ENCODE measurements at places on chromosomes 5 and 9.

DNA sequence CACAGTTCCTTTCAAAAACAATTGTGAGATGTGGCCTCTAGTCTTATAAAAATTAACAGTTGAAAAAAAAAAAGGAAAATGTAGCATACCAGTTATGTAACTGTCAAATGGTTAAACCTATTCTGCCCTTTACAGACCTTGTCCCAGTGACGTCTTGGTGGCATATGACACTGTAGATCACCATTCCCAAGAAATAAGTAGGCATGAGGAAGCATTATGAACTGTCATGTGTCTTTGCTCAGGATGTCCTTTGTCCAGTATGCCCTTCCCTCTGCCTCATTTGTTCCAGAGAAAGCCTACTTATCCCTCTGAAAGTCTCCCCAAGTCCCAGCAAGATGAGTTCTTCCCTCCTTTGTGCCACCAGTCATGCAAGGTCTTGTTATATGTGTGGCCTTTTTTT, 63.2 kb downstream of the PAM start:
- DNase-seq, result no peak

DNA sequence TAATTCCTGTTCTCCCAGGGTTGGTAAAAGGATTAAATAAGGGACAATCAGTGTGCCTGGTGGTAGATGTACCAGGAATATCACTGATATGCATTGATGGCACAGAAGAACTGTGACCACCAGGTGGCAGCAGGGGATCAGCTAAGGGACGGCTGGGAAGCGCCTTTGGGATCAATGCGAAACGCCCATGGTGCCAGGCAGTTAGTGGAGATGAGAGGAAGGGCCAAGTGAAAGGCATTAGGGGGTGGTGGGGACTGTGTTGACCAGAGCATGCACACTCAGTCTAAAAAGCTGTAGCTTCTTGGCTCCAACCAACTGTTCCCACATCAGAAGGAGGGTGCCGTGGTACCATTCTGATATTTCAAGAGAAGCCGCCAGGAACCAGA, 55.6 kb downstream of the ARHGEF37 start:
- no peak for DNase-seq

DNA sequence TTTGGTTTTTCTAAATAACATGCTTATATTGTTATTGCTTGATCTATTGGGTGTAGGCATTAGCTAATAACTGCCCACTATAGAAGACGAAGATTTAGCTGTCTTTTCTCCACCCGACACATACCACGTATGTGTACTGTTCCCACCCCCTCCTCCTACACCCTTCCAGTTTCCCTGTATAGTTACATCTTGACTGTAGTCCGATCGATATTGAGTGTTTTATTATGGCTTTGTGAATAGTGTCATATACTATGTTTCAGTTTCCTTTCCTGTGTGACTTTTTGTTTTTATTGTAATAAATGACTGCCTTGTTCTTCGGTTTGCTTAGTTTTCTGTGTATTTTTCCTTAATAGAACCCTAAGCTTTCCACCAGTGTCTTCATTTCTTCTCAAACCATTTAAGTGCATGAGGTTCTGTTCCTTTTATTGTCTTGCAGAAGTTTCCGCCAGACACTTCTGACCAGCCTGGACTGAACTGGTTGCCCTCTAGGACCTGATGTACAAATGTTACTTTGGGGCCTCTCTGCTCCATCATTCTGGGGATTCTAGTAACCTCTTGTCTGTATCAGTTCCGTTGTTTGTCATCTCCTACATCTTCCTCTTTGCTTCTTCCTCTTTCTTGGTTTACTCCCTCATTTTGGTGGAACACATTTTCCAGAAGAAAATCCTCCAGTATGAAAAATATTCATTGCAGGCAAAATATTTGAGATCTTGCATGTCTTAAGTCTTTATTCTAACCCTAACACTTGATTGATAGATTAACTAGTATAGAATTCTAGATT, 61.8 kb downstream of the PRKACG start:
- DNase-seq, result no peak

DNA sequence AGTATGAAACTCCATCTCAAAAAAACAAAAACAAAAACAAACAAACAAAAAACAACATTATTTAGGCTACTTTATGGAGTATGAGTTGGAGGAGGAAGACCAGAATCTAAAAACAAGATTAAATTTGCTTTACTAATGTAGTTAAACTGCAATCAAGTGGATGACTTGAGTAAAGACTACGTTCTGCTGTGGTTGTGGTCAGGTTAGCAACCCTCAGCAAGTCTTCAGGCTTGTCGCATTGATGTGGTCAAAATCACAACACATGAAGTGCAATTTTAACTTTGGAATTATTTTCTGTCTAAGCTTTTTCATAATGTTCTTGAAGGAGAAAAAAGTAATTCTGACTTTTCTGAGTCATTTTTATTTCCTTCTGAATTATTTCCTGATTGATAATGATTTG, 43.1 kb downstream of the PDE6A start:
- no peak for DNase-seq

DNA sequence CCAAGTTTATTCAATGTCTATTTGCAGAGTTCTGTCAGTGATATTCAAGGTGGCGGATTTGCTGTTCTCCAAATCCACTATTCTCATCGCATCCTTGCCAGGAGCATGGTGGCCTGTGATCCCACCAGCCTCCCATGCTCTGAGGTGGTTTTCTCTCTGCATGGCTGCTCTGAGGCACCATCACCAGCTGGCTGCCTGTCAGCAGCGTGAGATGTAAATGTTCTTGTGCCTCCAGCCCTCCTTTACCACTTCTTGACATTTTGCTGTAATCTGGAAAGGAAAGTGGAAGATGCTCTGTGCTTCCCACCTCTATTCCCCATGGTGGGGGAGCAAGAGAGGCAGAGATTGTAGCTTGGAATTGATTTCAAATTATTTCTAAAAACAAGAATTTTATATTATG, 293.6 kb upstream of the SLC24A2 start:
- DNase-seq, result no peak

GRCh38 chr5:139064613-139065012, 133.6 kb downstream of the SIL1 start:
- no peak for DNase-seq

GRCh38 chr5:146307796-146308195, 30.8 kb upstream of the POU4F3 start:
- DNase-seq, result no peak

DNA sequence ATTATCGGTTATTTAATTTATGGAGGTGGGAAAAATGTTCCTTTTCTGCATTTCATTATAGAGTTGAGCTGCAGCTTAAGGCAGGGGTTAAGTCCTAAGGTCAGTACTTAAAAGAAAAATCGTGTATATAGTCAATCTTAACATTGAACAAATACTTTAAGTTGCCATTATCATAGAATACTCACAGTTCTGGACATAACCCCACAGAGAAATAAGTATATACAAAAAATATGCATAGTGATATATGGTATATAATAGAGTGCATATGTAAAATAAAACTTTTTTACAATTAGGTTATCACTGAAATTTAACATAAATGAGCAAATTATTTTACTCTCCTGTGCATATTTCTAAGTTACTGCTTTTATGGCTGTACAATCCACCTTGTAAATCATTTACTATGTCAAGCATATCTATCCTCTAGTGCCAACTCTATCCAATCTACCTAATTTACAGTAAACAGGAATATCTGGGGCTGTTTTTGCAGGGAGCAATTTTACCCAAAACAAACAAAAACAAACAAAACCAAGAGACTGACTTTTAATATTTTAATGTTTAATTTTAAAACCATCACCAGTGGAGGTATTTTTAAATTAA, 28.8 kb downstream of the TTC39B start:
- no peak for DNase-seq

DNA sequence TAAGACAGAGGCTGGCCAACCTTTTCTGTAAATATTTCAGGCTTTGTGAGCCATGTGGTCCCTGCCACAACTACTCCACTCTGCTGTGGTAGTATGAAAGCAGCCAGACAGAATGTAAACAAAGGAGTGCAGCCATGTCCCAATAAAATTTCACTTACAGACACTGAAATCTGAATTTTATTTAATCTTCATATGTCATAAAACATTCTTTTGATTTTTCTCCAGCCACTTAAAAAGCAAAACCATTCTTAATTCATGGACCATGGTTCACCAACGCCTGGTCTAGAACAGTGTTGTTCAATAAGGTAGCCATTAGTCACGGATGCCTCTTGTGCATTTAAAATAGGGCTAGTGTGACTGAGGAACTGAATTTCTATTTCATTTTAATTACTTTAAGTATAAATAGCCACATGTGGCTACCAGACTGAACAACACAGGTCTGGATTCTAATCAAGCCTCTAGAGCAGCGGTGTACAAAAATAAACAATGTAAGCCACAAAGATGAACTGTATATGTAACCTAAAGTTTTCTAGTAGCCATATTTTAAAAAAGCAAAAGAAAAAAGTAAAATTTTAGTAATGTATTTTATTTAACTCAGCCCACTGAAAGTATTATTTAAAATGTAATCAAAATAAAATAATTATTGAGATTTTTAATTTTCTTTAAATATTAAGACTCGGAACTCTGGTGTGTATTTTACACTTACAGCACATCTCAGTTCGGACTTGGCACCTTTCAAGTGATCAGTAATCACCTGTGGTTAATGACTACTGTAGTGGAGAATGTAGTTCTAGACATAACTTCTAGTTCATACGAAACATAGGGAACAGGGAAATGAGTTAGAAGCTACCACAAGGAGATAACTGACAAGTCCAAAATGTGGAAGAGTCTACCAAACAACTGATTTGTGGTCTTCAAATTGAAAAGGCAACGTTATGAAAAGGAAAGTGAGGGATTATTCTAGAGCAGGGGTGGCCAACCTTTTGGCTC, 14.3 kb downstream of the GEMIN5 start:
- DNase-seq, result no peak

- DNase-seq, result no peak
Observed at GRCh38 chr5:175133185-175133584, 310.8 kb downstream of the DRD1 start.

GRCh38 chr5:132033122-132033521, 21.7 kb upstream of the ACSL6 start:
- DNase-seq, result no peak

- DNase-seq, result no peak
Observed at GRCh38 chr9:134492721-134493460, 148.7 kb upstream of the COL5A1 start.

- peak; percentile 45 for DNase-seq
Observed at GRCh38 chr9:93261735-93262523, 78.0 kb downstream of the WNK2 start.

DNA sequence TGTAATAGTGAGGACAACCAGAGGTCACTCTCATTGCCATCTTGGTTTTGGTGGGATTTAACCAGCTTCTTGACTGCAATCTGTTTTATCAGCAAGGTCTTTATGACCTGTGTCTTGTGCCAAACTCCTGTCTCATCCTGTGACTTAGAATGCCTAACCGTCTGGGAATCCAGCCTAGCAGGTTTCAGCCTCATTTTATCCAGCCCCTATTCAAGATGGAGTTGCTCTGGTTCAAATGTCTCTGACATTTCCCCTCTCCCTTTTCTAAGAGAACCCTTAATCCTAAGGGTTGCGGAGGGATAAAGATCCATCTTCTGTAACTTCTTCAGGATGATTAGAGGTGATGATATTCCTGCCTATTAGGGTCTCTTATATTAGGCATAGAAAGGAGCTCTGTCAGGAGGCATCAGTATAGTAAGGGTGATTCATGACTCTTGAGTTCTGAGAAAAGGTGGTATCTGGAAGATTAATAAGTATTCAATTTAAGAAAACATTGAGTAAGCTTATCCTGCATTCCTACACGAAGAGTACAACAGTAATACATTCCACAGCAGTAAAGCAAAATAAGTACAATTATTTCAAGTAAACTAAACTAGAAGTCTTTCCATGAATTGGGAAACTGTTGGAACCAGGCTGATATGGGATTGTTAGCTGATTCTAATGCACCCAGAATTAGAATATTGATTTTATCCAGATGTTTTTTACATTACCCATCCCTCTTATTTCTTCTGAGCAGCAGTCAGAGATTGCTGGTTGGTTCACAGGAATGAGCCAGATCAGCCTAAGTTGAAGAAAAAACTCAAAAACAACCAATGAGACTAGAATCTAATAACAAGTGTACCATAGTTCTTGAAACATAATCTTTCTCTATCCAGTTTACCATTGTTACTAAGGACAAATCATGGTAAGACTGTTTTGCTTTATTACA, 39.9 kb downstream of the SHC3 start:
- no peak for DNase-seq

- no peak for DNase-seq
Observed at GRCh38 chr9:112654282-112654681, 63.6 kb downstream of the INIP start.

DNA sequence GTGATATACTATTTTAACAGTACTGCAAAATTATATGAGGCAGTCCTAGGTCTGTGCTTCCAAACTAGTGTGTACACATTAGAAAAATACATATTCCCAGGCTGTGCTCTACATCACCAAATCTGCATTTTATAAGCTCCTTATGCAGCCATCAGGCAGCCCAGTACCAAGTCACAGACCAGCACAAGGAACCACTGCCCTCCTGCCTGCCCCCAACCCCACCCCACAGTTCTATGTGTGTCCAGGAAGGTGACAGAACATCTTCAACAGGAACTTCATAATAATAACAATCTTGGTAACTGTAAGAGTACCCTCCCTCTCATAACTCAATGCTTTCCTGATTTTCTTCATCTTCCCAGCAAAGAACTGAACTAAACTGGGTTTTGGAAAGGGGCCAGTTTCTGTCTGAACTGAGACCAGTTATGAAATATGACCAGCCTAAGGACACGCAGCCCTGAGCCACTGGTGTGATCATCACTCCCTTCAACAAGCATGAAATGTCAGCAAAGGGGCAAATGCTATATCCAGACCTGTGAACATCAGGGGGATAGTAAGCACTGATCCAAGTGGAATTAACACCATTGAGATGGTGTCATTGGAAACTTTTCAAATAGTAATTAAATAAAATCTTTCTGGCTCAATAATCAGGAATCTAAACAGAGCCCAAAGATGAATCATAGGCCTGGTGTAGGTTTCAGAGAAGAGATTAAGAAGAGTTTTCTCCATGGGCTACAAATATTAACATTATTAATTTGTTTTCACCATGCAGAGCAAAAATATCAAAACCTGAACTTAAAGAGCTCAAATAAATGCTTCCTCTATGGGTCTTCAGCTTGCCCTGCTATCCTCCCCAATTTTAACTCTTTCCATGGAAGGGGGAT, 82.1 kb downstream of the DPYSL3 start:
- DNase-seq, result no peak

GRCh38 chr5:157997991-157998504, 139.1 kb upstream of the CLINT1 start:
- no peak for DNase-seq

- no peak for DNase-seq
Observed at GRCh38 chr9:14301006-14301405, 12.9 kb downstream of the NFIB start.

DNA sequence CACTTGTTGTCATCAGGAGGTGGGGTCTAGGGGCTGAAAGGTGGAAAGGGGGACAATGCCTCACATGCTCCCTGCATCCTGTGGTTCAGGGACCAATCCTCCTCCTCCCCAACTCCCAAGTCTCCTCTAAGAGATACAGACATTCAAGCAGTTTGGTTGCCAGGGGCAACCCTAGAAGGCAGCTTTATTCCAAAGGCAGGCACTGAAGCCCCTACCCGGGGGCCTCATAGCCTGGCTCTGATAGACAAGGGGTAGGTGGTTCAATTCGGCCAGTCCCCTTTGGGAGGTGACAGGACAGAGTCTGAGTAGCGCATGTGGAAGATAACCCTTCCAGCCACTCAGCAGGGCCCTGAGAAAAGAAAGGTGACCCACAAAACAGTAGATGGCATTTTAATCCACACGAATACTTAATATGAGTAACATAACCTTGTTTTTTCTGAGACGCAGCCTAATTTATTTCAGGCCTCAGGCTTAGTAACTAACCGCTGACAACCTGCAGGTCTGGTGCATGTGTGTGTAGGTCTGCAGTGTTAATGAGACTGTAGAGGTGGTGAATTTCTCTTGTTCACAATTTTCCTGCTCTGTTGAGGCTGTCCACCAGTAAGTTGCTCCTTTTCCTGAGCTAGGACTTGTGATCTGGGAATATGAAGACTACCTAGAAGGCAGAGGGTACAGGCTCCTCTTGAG, 31.3 kb upstream of the HSPA9 start:
- DNase-seq, result peak; percentile 22
